ENCODE measurements at places on chromosomes 4 and X.

GRCh38 chrX:21509912-21510311 lies 135.7 kb downstream of the CNKSR2 start:
- no peak for DNase-seq

DNA sequence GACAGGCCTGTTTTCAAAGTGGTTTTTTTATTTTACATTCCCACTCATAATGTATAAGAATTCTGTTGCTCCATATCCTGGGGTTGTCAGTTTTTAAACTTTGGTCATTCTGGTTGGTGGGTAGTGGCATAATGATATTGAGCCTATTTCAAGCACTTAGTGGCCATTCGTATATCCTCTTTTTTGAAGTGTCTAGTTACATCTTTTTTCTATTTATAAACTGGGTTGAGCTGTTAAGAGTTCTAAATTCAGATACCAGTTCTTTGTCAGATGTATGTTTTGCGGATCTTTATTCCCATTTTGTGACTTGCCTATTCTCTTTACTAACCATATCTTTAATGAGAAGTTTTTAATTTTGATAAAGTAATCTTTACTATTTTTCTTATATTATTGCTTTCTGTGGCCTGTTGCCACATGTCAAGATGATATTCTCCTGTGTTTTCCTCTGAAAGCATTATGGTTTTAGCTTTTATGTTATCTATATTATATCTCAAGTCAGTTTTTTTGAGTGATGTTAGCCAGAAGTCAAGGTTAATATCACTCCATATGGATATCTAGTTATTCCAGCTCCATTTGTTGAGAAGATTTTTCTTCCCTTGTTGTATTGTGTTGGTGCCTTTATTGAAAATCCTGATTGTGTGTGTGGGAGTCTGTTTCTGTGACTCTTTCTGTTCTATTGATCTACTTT lies 110.9 kb downstream of the FHIP1A start:
- no peak for DNase-seq

DNA sequence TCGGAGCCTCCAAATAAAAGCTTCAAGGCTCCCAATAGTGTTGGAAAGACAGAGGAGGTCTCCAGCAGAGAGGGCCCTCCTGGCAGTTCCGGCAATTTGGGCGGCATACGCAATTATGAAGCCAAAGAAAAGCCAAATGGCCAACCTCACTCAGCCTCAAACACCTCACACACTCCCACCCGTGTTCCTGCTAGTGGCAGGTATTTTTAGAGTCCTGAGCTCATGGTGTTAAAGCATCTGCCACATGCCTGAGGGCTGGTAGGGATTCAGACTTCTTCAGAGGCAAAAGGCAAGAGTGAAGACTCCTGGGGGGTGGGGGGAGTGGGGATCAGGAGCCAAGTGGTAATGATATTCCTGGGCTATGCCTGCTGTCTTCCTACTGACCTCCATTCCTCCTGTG lies 7.4 kb downstream of the RAB33A start:
- DNase-seq: no peak

DNA sequence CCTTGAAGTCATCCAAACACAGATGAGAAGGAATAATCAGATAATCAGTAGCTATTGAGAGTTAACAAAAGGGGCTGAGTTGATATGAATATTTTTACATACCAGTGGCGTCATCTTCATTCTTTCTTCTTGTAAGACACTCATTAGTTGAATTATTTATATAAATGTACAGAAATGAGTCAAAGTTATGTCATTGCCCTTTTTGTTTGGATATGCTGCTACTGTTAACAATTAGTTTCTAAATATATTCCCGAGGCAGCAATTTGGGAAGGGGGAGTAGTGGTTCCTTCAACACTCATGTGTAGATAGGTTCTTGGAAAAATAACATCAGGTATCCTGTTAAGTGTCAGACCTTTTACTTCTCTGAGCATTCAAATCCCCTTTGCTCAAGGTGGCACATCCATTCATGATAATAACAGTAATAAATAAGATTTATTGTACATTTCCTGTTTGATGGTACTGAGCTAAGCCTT lies 436.6 kb downstream of the SPRY1 start:
- DNase-seq: no peak

DNA sequence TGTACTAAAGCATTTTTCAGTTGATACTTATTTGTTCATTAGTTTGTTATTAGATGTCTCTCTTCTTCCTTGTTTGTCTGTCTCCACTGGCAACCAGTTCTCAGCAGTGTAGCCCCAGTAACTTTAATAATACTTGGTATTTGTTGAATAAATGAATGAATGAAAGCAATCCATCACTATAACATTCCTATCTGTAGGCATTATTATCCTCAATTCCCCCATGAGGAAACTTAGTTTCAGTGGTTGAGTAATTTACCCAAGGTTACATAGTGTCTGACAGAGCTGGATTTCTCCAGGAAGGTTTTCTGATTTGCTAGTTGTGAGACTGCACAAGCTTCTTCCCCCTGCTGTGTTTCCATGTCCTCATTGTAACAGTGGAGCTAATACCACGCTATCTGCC lies 27.8 kb upstream of the MAOB start:
- no peak for DNase-seq

DNA sequence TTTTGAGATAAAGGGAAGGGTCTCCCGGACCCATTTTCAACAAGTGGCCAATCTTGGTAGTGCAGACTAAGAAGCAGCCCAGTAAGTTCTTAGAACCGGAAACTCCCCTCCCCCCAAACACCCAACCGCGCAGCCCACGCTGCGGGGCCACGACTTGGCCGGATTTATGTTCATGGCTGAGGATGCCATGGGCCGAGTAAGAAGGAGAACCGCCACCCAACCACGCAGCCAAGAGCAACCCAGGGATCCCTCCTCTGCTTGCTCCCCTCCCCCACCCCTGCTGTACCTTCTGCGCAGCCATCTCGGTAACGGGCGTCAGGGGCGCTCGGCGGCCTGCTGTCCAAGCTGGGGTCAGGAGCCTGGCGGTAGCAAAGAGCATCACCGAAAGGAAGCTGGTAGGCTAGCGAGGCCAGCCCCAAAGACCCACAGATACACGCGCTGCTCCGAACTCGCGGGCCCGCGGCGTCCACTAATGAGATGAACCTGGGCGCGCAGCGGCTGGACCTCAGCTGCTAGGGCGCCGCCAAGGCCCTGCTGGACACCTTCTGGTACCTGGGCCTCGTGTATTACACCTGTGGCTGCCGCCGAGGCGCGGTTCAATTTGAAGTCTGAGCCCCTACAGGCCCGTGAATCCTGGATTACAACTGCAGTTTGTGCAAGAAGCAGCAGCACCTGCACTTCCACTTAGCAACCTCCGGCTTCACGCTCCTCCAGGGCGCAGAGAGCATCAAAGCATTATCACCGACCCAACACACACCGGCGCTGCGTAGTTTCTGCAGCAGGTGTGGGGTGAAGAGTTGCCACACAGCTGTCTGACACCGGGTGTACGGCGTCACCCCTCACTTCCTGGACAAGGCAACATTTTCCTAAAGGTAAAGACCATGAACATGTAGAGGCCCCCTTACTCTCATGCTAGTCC lies 63.4 kb downstream of the NUDT10 start:
- peak; percentile 28 for DNase-seq

GRCh38 chr4:56750231-56750630 lies 69.1 kb upstream of the HOPX start:
- no peak for DNase-seq
